Effector memory CD4-positive, alpha-beta T cell (primary cell): ENCODE measurements at places on chromosomes 6 and 20.

DNA sequence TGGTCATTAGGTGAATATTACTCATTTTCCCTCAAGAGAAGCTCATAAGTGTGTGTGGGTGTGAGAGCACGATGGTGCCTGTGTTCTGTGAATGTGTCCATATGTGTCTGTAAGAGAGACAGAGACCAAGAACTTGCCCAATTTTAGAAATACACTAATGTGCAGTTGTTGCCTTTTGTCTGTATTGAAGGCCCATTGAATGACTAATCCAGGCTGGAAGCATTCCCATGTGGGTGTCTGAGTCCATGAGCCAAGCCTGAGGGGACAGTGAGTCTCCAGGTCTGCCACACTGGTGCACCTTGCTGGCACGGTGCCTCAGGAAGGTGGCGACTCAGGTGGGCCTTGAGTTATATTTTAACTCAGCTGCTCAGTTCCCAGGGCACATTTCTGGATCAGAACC, 25.5 kb upstream of the ASXL1 start:
- DNase-seq = no peak
- no peaks in the 10 kb centered on the region for H3K27me3 ChIP-seq
- peaks cover 15% of the 10 kb centered on the region for H3K4me1 ChIP-seq

DNA sequence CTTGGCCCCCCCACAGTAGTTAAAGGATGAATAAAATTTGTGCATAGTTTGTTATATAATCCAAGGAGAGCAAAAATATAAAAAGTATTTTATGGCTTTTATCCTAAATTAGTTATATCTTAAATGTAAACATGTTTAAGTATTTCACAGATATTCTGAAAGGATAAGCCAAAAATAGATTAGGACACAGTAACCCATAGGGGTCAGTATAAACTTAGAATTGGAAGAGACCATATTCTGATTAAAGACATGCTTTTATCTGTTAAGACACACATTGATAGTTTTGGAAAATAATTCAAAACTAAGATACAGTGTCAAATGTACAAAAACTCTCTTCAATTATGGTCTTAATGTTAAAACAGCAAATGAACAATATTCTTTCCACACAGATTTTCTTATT, 4.5 kb upstream of the SERINC1 start:
- no peaks in the 10 kb centered on the region for H3K27me3 ChIP-seq
- DNase-seq = no peak
- H3K4me1 ChIP-seq = no peaks in the 10 kb centered on the region
- no peak overlapping the region for H3K27ac ChIP-seq

GRCh38 chr20:63067721-63068560, 61.2 kb upstream of the BHLHE23 start:
- no peak overlapping the region for H3K4me3 ChIP-seq
- no peaks in the 10 kb centered on the region for H3K36me3 ChIP-seq
- no peaks in the 10 kb centered on the region for H3K4me1 ChIP-seq
- H3K27me3 ChIP-seq = peaks cover 34% of the 10 kb centered on the region
- H3K27ac ChIP-seq = no peak overlapping the region

DNA sequence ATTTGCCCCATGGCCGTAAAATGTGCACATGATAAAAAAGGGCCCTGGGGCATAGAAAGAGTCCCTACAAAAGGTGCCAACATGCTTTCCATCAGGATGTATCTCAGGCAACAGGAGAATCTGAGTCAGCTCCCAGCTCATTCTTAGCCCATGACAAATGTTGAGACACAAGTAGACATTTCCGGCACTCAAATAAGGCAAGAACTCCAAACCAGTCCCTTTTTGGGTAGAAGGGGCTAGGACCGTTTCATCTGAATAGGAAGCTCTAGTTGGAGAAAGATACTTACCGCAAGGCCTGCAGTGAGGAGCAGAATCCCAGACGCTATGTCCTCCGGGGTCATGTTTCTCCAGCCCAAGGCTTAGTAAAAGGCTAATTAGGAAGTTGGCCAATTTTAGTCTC, 261.0 kb upstream of the RIN2 start:
- H3K27me3 ChIP-seq = no peaks in the 10 kb centered on the region
- DNase-seq = no peak
- H3K27ac ChIP-seq = no peak overlapping the region
- no peak overlapping the region for H3K4me3 ChIP-seq

GRCh38 chr6:52454556-52454955, 34.4 kb downstream of the EFHC1 start:
- no peaks in the 10 kb centered on the region for H3K4me1 ChIP-seq
- no peak overlapping the region for H3K27ac ChIP-seq
- no peak for DNase-seq
- no peaks in the 10 kb centered on the region for H3K27me3 ChIP-seq
- H3K36me3 ChIP-seq = no peaks in the 10 kb centered on the region

DNA sequence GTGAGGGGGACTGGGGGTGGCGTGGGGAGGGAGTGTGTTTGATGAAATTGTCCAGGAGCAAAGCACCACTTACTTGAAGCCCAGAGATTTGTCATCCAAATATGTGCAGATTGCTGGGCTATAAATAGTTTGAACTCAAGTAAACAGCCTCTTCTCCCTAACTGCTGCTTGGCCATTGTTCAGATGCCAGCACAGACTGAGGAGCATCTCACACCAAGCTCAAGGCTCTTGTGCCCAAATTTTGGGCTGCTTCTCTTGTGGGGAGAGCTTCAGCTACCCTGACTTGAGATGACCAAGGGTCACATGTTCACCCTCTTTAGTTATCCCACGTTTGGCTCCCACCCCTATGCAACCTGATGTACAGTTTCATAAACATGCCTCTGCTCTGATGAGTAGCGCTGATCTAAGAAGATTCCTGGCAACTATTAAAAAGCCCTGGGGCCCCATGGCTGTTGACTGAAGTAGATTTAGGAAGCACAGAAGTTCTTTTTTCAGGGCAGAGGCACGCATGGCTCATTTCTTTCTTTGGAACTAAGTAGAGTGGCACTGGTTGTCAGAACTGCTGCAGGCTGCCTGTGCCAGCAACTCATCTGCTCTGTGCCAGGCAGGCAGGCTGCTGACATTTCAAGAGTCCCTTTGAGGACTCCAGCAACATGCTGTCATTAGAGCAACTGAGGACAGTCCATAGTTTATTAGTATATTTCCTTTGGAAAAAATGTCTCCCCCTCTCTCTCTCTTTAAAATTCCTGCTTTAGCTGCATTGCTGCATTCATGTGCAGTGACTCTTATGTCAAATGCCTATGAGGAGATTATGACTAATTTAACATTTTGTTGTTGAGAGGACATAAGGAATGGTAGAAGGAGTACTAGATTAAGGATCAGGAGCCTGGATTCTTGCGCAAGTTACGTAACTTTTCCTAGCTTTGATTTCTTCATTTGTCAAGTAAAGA, 9.6 kb upstream of the PKIG start:
- H3K36me3 ChIP-seq = no peaks in the 10 kb centered on the region
- no peaks in the 10 kb centered on the region for H3K4me1 ChIP-seq
- H3K27me3 ChIP-seq = no peaks in the 10 kb centered on the region
- no peak for DNase-seq

- H3K27me3 ChIP-seq = no peaks in the 10 kb centered on the region
- peaks cover 38% of the 10 kb centered on the region for H3K4me1 ChIP-seq
- no peaks in the 10 kb centered on the region for H3K36me3 ChIP-seq
- DNase-seq = no peak
Observed at GRCh38 chr6:41439524-41440418, 104.4 kb downstream of the NCR2 start.

GRCh38 chr6:42696526-42697267, 25.7 kb downstream of the PRPH2 start:
- no peak overlapping the region for H3K4me3 ChIP-seq
- no peak for DNase-seq
- H3K4me1 ChIP-seq = peaks cover 2% of the 10 kb centered on the region
- peaks cover 16% of the 10 kb centered on the region for H3K36me3 ChIP-seq
- H3K27ac ChIP-seq = no peak overlapping the region
- H3K27me3 ChIP-seq = no peaks in the 10 kb centered on the region

GRCh38 chr20:62353289-62354030, 13.7 kb downstream of the LAMA5 start:
- no peak for DNase-seq
- no peak overlapping the region for H3K27ac ChIP-seq
- H3K27me3 ChIP-seq = no peaks in the 10 kb centered on the region
- H3K4me1 ChIP-seq = no peaks in the 10 kb centered on the region
- H3K4me3 ChIP-seq = no peak overlapping the region

- H3K4me3 ChIP-seq = no peak overlapping the region
- DNase-seq = peak; percentile 26
- H3K27ac ChIP-seq = no peak overlapping the region
- H3K36me3 ChIP-seq = no peaks in the 10 kb centered on the region
- H3K27me3 ChIP-seq = no peaks in the 10 kb centered on the region
- no peaks in the 10 kb centered on the region for H3K4me1 ChIP-seq
Observed at GRCh38 chr6:137571854-137572253, 77.7 kb upstream of the OLIG3 start.

DNA sequence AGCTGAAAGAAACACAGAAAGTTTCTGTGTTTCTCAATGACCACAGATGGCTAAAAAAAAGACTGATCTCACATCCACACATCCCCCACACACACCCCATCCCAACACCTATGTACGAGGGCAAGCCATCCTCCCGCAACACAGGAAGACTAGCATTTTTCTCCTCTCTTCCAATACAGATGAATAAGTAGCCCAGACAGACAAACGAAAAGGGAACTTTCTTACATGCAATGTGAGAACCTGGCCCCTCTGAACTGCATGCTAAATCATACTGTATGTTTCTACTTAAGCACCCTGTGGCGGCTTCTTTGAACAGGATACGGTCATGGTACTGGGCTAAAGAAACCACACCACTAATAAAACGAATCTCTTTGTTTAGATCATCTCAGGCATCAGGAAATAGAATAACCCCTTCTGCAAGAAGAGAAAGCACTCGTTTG, 116.2 kb downstream of the GMDS start:
- H3K36me3 ChIP-seq = no peaks in the 10 kb centered on the region
- H3K27me3 ChIP-seq = no peaks in the 10 kb centered on the region
- no peak overlapping the region for H3K27ac ChIP-seq
- DNase-seq = no peak
- H3K4me3 ChIP-seq = no peak overlapping the region
- peaks cover 5% of the 10 kb centered on the region for H3K4me1 ChIP-seq

GRCh38 chr20:47438464-47439381, 63.0 kb upstream of the NCOA3 start:
- no peaks in the 10 kb centered on the region for H3K36me3 ChIP-seq
- no peak for DNase-seq
- no peak overlapping the region for H3K27ac ChIP-seq
- no peaks in the 10 kb centered on the region for H3K27me3 ChIP-seq
- H3K4me3 ChIP-seq = no peak overlapping the region

DNA sequence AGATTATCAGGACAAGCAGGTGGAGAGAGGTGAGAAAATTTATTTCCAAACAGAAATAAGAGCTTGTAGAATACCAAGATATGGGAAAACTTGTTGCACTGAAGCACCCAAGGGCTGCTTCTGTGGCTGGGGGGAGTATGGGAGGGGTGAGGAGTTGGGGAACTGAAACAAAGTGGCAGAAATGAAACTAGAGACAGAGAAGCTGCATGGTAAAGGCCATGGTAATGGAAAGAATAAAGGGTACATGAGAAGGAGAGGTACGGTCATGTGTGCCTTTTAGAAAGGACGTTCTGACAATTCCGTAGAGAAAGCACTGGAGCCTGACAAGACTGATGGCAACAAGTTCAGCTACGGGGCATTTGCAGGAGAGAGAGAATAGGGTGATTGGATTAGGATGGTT, 51.6 kb upstream of the RIN2 start:
- H3K36me3 ChIP-seq = no peaks in the 10 kb centered on the region
- H3K4me1 ChIP-seq = no peaks in the 10 kb centered on the region
- no peak overlapping the region for H3K27ac ChIP-seq
- no peak overlapping the region for H3K4me3 ChIP-seq
- no peaks in the 10 kb centered on the region for H3K27me3 ChIP-seq
- no peak for DNase-seq
